Heart right ventricle (tissue), 16 donors: ENCODE measurements at places on chromosomes 5 and 9. TPM values are rescaled to one million over a fixed set of nuclear protein-coding genes. Genes with fewer than 3 reads are reported as not detected.

GRCh38 chr9:95118596-95118995 lies 198.9 kb downstream of the FANCC start:
- DNase-seq, result no peak

GRCh38 chr5:39476843-39477220 lies 52.1 kb upstream of the DAB2 start:
- no peak for DNase-seq

- no peak for DNase-seq
Measured at GRCh38 chr9:123334639-123335038, 21.4 kb upstream of the CRB2 start.

Gene PTGES
- 2.6 TPM for polyA plus RNA-seq

Gene BNC2
- polyA plus RNA-seq, result 0.59 TPM
